Astrocyte (in vitro differentiated cells and primary cell): ENCODE measurements at places on chromosomes 6 and 20.

GRCh38 chr6:26329763-26330511, 35.1 kb upstream of the BTN3A2 start:
- DNase-seq: peak; percentile 31

- no peak for DNase-seq
Observed at GRCh38 chr6:14197118-14197517, 79.5 kb downstream of the CD83 start.

DNA sequence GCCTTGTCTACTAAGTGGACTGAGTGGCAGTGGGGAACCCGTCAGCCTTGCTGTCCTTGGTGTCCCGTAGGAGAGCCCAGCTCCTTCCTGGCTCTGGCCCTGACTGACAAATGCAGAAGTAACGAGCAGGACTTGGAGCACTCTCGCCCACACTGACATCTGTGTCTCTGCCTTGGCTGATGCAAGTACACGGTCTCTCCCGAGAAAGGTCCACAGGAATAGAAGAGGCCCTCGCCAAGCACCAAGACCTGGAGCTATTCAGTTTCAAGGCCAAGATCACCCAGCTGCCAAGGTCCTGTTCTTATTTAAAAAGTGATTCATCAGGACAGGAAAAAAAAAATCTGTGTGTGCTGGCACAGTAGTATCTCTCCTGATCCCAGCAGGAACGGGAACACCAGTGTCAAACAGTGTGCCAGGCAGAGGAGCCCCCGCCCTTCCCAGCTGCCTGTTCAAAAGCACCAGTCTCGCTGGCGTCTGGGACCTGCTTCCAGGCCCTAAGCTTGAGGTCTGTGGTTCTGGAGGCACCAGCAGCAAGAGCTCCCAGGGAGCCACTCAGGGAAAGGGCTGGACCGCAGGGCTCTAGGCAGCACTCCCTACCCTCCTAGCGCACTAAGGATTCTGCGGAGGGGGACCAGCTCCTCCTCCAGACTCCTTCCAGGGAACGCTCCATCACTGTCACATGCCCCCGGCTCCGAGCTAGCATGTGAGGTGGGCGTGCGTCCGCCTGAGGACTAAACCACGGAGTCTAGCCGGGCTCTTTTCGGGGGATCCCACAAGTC, 376.9 kb downstream of the RNGTT start:
- DNase-seq: peak; percentile 2

- DNase-seq: no peak
Observed at GRCh38 chr6:17828149-17828548, 121.4 kb upstream of the NUP153 start.
